ENCODE measurements at places on chromosomes 2 and 18.

DNA sequence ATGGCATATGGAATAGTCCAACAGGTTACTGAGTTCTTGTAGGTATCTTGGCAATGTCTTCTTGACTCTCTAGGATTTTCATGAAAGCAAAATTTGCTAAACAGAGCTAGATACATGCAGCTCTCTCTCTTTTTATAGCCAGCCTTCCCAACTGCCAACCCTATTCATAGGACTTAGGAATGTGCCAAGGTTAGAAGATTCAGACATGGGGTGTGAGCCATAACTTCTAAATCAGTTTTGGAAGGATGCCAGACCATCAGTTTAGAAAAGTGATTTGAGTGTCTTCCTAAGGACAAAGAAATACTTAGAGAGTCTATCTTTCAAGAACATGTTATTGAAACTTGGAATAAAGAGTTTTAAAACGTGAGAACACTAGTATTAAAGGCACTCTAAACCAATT lies 619.5 kb upstream of the FANCL start:
- DNase-seq, result no peak

GRCh38 chr2:207108440-207108839 lies 57.3 kb downstream of the KLF7 start:
- no peak for DNase-seq

DNA sequence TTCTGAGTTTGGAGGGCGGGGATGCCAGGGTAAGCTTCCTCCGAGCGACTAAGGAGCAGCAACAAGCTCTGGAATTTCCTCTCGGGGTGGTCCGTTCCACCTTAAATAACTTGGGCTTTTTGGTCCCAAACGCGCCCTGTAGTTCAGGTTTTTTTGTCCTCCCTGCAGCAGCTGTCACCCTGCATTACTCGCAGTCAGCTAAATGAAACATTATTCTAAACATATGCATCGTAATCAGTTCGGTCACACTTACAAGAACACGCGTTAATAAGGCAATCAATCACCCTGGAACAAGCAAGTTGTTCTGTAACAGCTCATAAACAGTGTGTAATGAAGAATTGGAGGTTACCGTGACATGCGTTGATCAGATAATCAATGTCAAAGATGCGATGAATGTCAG lies 8.3 kb downstream of the EVX2 start:
- DNase-seq, result no peak

- DNase-seq, result no peak
These were observed 305.3 kb downstream of the NDUFA10 start for GRCh38 chr2:239719791-239720360.

DNA sequence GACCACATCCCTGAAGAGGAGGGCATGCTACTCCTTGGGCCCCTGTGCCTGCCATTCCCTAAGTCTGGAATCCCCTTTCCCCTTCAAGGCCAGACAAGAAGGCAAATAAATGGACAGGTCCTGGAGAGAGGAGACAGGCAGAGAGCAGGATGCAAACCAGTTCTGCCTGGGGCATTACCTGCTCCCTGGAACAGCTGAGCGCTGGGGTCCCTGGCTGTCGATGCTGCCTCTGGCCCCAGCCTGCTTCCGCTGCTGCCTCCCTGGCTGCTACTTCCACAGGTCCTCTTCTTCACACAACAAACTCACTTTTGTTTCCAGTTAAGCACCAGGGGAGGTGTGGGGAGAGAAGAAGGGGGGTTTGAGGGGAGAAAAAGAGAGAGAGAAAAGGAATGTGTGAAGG lies 53.1 kb downstream of the SLC4A5 start:
- no peak for DNase-seq

GRCh38 chr18:5106730-5107129 lies 90.3 kb downstream of the AKAIN1 start:
- DNase-seq, result no peak

DNA sequence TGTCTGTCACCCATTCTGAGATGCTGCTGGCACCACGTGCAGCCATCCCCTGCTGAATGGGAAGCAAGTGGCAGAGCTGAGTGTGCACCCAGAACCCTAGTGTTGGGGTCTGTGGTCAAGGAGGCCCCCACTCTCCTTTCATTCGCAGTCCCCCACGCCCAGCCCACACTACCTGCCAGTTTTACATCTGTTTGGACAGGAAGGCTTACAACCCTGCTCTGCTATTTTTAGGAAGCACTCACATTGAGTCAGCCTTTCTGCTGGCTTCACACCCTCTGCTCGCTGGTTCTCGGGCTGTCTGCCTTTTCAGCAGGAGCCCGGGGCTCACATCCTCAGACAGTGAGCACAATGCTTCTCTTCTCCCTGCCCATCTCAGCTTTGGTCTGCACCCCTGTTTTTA lies 10.7 kb upstream of the ADCY3 start:
- DNase-seq, result peak; percentile 50

DNA sequence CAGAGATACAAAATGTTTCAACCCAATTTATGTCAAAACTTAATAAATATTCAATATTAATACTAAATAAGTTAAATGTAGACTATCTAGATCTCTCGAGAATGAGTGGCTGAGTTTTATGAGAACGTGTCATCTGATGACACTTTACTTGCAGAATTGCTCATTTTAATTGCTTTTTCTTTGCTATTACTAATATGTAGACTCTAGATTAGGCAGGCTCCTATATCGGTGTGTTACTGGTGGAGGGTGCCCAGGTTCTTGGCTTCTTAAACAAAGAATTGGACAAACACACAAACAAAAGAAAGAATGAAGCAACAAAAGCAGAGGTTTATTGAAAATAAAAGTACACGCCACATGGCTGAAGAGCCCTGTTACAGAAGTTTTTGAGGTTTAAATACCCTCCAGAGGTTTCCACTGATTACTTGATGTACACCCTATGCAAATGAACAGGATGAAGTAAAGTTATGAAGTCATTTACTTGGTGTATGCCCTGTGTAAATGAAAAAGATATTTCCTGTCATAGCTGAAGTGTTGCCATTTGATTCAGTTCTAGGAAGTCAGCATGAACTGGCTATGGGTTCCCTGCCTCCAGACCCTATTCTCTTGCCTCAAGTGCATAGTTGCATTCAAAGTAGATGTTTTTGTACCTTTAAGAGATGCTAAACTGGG lies 122.9 kb upstream of the ITGA4 start:
- DNase-seq, result no peak

DNA sequence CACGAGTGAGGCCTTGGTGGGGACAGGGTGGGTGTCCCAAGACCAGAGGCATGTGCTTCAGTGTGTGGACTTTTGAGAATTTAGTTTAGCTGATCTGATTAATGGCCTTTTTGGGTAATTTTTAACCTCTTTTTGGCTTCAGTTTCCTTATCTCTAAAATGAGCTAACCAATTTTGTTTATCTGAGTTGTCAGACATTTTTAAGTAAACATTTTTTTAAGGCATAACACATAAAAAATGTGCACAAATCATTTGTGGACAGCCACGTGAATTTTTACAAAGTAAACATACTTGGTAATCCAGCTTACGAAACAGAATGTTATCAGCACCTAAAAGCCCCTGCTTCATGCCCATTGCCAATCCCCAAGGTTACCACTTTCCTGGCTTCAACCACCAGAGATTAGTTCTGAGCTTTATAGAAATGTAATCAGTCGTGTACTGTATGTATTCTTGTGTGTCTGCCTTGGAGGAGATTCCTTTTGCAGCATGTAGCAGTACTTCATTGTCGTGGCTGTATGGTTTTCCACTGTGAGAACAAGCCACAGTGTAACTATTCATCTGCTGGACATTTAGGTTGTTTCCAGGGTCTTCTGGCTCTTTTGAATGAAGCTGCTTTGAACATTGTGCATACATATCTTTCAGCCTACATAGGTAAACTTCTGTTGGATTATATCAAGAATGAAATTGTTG lies 8.4 kb upstream of the INO80C start:
- DNase-seq, result no peak

GRCh38 chr2:110866045-110866444 lies 133.7 kb downstream of the ACOXL start:
- DNase-seq, result no peak

GRCh38 chr2:45406621-45407020 lies 204.4 kb downstream of the SRBD1 start:
- no peak for DNase-seq

DNA sequence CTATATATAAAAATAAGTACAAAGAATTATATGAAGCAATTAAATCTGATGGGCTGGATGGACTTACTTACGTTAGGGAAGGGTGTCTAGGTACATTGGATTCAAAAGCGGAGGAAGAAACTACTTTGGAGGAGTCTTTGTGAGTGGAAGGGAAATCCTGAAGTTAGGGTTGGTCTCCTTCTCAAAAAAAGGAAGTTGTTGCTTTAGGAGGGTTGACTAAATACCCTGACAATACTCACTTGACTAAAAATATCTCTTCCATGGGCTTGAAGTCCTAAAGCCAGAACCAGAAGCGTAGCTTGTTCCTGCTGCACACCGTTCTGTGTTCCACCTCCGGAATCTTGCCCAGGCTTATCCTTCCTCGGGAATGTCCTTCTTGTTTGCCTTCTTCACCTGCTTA lies 143.3 kb upstream of the ZEB2 start:
- DNase-seq, result no peak

All from foreskin keratinocyte (primary cell).